ENCODE measurements at places on chromosomes 3 and 15.

DNA sequence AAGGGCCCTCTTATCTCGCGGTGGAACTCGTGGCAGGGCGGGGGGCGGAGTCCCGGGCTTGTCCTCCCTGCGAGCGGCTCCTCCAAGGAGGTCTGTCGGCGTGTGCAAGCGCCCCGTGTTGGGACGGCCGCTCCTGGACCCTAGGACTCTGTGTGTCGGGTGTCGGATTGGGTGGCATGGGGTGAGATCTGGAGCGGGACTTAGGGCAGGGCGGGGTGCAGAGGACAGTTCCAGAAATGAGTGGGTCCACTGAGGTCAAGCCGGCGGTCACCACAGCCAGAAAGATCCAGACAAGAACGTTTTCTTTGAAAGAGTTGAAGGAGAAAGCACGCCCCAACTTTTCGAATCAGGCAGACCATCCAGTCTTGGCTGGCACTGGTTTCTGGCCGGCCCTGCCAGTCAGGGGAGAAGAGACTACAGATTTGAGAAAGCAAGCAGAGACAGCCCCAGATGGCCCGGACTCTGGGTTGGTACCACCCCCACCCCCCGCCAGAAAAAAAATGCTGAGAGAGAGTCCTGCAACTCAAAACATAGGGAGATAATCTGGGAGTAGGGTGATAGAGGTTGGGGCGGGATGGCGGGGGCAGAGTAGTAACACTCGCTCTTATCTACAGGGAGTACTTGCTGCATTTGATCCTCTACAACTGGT, 784 bp upstream of the CISH start:
- DNase-seq = no peak

- DNase-seq = no peak
These were observed 446.2 kb upstream of the NR2F2 start for GRCh38 chr15:95884276-95884675.

DNA sequence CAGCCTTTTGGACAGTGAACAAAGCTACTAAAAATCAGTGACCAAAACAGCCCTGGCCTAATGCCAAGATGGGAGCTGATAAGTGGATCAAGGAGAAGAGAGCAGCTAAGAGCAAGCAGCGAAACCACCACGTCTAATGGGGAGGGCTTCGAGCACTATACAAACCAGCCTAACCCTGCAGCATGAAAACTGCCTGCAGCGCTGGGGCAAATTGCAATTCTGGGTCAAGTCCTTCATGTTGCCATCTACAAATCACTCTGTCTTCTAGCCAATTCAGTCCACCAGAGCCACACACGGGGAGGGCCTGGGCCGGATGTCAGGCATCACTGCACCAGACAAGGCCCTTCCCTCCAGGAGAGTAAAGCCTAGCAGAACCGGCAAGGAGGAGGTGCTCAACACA, 30.5 kb upstream of the SPATA12 start:
- no peak for DNase-seq

DNA sequence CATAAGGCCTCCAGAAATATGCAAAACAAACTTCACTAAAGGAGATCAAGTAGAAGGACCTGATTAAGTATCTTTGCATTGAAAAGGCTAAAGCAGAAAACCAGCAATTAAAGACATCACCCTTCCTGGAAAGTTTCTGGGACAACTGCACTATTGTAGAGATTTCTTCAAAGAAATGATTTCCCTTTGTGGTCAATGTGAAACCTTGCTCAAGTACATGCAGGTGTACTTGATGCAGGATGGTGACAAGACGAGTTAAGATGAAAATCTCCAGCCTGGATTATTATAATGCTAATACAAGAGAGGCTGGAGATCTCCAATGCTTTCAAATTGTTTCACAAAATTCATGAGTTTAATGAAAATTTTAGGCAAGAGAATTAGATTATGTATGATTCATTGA, 208.4 kb downstream of the TIGIT start:
- DNase-seq = no peak

DNA sequence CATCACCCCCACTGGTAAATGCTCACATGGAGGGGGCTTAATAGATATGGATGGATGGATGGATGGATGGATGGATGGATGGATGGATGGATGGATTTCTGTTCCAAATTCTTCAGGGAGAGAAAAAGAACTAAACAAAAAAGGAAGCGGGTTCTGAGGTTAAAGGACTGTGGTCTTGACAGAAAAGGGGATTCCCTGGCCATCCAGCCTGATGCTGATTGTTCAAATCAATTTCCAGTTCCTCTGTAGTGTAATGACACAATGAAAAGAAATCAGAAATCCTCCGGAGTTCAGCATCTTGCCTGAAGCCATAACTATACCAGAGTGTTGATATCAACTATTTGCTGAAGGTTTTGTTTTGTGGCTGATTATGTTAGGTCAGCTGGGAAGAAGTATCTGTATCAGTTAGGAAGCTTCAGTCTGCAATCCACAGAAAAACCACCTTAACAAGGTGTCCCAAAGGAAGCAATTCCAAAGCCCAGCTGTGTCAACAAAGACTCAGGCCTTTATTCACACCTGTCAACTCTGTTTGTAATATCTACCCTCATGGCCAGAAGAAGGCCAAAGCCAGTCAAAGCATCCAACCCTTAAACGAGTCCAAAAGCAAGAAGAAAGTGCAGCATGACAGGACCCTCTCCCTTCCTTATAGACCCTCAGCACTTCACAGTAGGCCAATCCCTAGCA, 24.5 kb upstream of the RASA2 start:
- no peak for DNase-seq

DNA sequence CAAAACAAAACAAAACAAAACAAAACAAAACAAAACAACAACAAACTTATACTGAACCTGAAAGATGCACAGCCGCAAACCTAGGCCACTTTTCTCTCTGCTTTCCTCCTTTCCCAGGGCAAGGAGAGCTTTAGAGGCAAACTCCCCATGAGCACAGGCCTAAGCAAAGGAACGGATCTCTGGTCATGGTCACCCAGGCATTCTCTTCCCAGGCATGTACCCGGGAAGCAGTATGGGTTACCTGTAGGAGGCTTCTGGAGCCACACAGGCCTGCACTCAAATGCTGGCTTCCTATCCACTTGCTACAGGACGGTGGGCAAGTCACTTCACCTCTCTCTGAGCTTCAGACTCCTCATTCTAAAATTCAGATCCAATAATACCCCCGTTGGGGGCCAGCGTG, 171.8 kb downstream of the SMAD6 start:
- DNase-seq = no peak

GRCh38 chr3:63966007-63966406, 53.8 kb upstream of the SCAANT1 start:
- DNase-seq = no peak

- DNase-seq = no peak
These were observed 8.0 kb downstream of the ZBTB20 start for GRCh38 chr3:115139072-115139471.

DNA sequence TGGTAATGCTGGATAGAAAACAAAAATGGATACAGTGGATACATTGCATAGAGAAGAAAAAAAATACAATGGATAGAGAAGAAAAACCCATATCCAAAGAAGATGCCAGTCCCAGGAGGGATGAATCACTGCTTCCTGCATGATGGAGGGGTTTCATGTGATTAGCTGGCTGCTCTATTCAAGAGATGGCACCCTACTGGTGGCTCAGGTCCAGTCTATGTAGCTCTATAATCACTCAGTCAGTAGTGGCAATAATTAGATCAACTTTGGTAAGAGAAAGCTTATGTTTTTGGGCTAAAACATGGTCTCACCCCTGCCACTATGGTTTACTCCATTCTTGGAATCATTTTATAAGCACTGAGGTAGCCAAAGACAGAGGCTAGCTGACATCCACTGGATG, 33.7 kb upstream of the NOX5 start:
- no peak for DNase-seq

DNA sequence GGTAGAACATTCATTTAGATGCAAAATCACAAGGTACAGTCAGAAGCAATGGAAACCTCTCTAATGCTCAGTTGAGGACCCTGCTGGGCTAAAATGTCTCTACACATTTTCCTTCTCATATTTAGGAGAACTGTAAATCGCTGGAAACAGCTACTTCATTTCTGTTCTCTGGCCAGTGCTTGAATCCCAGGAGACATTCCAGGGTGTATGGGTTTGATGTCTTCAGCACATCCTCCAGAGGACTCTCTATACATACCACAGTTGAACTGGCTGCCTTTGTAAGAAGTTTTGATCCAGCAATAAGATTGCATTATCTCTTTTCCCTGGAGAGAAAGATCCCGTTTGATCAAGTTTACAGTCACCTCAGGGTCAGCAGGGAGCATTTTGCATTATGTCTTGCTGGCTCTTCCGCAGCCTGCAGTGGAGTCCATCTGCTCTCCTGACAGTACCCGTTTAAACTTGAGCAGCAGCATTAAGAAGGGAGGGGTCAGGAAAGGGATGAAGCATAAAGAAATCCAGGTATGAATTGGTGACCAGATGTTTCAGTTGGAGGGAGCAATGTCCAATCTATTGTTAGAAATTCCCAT, 676.0 kb downstream of the EPHA3 start:
- DNase-seq = no peak

DNA sequence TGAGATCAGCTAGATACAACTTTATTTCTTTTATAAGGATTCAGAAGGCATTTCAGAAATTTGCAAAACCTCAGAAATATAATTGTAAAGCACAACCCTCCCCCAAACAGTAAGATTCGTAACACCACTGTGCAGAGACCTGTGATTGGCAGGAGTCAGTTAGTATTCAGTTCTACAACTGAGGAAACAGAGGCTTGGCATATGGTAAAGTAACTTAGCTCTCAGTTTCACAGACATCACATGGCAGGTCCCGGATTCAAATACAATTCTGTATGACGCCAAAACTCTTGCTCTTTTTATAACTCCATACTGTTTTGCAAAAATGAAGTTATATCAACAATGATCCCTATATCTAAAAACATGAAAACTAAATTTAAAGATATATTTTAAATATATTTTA, 225.6 kb upstream of the LMCD1 start:
- DNase-seq = no peak

GRCh38 chr3:126364130-126364695, 7.0 kb upstream of the KLF15 start:
- no peak for DNase-seq

DNA sequence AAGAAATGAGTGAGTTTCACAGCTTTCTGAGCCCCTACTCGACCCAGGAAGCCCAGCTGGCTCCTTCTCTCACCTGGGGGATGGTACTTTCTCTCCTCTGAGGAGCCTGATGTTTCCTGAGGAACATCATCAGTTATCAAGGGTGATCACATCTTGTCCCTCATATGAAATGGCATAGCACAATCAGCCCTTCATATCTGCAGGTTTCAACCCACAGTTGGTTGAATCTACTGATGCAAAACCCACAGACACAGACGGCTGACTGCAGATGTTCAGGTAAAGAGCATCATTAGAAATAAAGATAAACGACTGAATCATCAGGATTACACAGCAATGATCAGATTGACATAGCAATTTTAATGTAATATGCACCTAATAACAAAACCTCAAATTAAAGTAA, 93.6 kb upstream of the OSTN start:
- no peak for DNase-seq

GRCh38 chr3:116281313-116282143, 163.8 kb downstream of the LSAMP start:
- no peak for DNase-seq

DNA sequence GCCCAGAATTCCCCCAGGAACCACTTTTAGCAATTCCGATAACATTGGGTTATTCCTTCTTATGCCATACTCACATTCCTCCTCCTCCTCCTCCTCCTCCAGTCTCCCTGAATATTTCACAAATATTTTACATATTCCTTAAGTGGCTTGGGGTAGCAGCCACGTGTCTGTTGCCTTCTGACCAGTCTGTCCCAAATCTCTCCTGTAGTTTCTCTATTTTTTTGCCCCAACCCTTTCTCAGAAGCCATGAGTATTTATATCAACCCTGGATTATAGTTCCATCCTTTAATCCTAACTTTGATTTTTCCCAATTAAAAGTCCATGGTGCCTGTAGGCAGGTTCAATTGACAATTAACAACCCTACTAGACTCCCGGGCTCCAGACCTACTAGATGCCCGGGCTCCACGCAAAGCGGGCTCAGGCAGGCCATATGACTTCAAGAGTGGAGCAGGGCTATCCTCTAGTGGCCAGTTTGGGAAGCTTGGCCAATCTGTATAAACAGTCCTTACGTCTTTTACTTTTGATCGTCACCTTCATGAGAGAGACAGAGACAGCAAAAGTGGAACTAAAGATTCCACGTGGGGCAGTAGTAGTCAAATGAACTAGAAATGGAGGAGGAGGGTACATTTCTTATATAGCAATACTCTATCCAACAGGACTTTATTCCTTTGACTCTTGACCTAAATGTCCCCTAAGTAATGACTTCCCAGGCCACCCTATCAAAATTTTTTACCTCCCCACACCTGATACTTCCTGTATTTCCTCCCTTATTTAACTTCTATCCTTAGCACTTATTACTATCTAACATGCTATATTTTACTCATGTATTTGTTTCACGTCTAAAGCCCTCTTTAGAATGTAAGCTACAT, 69.7 kb downstream of the USF3 start:
- DNase-seq = peak; percentile 6

GRCh38 chr3:85258819-85259218, 300.0 kb downstream of the CADM2 start:
- DNase-seq = no peak

Data from activated naive CD8-positive, alpha-beta T cell treated with anti-CD3 and anti-CD28 coated beads for 36 hours (primary cell).